Activated naive CD4-positive, alpha-beta T cell treated with anti-CD3 and anti-CD28 coated beads, Interleukin-2, amount 50 U/mL, for 72 hours (primary cell): ENCODE measurements at places on chromosomes 3 and 15. TPM values are rescaled to one million over a fixed set of nuclear protein-coding genes. Genes with fewer than 3 reads are reported as not detected.

DNA sequence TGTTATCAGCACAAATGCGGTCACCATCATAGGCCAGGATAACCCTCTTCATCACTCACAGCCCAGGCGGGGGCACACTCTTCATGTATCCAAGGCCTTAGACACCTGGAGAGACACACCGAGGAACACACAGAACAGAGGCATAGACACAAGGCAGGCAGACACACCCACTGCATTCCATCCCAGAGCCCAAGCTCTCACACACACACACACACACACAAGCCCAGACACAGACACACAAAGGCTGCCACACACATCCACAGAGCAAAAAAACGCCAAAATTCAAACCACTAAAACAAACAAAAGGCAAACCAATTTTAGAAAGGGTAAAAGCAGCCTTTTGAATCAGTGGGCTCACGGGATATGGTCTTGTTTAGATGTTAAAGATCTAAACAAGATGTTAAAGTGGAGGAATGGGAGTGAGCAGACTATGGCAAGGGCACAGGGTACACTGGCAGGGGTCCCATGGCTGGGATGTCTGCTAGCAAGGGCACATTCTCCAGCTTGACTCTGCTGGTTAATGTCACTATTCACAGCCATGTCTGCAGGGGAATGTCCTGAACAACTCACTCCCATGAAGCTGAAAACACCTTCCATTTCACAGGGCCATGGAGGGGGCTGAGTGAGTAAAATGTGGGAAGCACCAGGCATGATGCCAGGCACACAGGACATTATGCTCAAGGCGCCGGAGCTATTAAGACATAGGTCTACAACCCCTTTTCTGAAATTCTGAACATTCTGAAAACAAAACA, 14.9 kb upstream of the CRABP1 start:
- DNase-seq: no peak

DNA sequence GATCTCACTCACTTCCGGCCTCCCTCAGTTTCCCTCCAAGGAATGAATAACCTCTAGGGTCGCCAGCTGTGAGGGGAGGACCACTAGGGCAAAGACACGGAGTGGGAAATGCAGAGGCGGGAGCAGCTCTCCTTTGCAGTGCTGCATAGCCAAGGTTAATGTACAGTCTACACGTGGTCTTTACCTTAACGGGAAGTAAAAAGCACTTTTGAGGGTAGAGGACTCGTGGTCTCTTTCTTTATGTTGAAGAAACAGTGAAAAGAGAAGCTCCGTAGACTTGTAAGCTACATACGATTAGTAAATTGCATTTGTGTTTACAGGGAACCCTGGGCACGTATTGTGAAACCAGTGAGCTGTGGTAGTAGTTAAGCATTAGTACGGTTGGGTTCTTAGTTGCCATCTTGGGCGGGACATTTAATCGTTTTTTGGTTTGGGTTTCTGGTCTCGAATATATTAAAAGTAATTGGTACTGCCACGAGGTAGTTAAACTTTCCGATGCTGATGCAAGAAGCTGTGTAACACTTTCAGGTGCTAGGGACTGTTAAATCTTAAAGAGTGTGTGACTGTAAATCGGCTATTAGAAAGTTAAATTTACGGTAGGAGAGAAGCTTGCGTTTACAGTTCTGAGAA, 828 bp downstream of the U2SURP start:
- no peak for DNase-seq

SLC2A2 gene
- not detected for total RNA-seq

DZIP1L gene
- not detected for total RNA-seq

DNA sequence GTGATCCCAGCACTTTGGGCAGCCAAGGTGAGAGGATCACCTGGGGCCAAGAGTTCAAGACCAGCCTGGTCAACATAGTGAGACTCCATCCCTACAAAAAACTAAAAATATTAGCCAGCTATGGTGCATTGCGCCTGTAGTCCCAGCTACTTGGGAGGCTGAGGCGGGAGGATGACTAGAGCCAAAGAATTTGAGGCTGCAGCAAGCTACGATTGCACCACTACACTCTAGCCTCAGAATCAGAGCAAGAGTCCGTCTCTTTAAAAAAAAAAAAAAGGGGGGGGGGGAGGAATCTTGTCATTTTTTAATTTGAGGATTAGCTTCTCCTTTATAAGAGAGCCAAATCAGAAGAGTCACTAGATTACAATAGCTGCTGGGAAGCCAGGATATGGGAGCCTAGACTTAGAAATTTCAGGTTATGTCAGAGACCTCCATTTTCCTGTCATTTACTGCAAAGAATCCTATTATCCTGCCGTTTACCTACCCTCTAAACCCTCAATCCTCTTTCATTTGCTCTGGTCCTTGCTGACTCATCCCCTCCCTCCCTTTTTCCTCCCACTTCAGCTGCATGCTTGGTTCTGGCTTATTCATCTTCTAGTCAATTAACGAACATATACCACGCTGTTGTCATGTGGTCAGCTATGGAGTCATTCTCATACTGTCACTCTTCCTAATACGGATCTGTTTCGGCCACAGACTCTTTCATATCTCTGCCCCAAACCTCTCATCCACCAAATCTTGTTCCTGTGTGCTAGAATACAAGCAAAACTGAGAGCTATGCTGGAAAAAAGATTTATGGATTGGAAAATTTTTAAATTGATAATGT, 83.8 kb upstream of the PPIB start:
- peak; percentile 72 for DNase-seq

- no peak for DNase-seq
These were observed 850.0 kb downstream of the EPHA3 start for GRCh38 chr3:89957451-89957850.

GRCh38 chr3:31768479-31769125, 212.5 kb downstream of the OSBPL10 start:
- DNase-seq: peak; percentile 67

FOXL2NB gene
- not detected for total RNA-seq

CAPN3 gene
- 4.3 TPM for total RNA-seq

LRRC3B gene
- not detected for total RNA-seq

DNA sequence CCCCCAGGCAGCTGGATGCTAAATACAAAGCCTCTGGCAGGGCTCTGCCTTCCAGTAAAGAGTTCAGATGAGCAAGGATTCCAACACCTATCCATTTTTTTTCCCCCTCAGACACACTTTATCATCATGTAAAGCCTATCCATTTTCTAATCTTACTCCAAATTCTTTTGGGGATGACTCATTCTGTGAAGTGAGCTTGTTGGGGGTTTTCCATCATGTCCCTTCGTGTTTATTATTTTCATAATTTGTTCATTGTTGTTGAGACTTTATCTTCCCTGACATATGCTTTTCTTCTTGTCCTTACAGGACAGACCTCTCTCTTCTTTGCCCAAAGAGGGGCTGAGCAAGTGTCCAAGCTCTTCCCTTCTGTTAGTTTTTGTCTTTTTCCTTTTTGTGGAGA, 34.7 kb upstream of the SH3BP5 start:
- no peak for DNase-seq

GRCh38 chr15:86611417-86612040, 531.9 kb downstream of the AGBL1 start:
- DNase-seq: peak; percentile 11

DNA sequence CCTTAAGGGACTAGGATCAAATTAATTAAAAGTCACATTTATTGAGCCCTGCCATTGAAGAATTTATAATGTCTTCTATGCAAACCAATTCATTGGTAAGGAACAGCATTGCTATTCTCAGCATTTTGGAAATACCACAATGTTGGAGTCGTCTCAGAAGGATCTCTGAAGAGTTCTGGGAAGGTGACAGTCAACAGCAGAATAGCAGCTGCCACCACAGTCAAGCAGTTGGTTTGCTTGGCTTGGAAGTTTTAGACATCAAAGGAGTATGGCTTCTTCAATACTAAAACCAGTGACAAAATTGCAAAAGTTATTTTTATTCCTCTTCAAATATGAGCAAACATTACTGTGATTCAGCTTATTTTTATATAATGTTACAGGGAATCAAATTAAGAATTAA, 167.9 kb downstream of the CNTN4 start:
- DNase-seq: no peak

DNA sequence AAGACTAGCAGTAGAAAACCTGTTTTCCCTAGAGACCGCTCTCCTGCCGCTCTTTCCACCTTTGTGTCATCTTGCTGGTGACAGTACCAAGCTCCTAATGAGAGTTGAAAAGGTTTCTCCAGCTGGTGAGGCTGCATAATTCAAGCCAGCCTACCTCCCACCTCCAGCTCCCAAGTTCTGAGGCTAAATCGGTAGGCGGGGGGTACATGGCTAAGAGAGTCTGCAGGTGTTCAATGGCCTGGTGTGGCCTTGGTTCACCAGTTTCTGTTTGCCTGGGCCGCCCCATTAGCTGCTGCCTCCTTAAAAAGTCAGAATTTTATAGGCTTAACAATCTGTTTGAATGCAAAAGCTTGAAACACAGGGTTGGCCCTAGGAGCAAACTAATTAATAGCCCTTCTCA, 262.8 kb downstream of the SLCO3A1 start:
- DNase-seq: no peak

ALDH1A2 gene
- total RNA-seq: not detected

DNA sequence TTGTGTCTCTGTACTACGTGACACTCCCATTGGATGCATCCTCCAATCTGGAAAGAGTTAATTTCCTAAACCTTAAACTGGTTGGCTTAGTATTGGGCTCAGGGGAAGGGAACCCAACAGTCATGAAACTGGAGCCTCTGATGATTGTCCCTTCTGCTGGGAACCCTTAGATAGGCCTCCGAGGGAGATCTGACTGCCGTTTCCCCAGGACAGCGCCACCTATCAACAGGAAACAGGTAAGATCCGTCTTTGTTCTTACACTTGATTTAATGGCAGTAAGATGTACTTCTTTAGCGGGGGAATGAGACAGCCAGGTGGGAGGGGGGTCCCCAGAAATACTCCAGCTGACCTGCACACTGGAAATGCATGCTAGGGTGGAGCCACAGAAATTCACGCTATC, 1749.6 kb downstream of the SI start:
- DNase-seq: no peak

- no peak for DNase-seq
These were observed 477.9 kb downstream of the PDCD6IP start for GRCh38 chr3:34276342-34276741.

- DNase-seq: no peak
These were observed 21.9 kb downstream of the EHD4 start for GRCh38 chr15:41950489-41950888.

SI gene
- not detected for total RNA-seq

CACNA1D gene
- total RNA-seq: 0.10 TPM

GCNT3 gene
- total RNA-seq: not detected
